ENCODE measurements at places on chromosomes 11 and 22.

GRCh38 chr11:71209181-71209580, 43.2 kb downstream of the SHANK2 start:
- H3K4me1 ChIP-seq = peaks cover 1% of the 10 kb centered on the region
- H3K4me3 ChIP-seq = no peak overlapping the region
- H3K36me3 ChIP-seq = no peaks in the 10 kb centered on the region
- DNase-seq = no peak
- peaks cover 11% of the 10 kb centered on the region for H3K27me3 ChIP-seq

DNA sequence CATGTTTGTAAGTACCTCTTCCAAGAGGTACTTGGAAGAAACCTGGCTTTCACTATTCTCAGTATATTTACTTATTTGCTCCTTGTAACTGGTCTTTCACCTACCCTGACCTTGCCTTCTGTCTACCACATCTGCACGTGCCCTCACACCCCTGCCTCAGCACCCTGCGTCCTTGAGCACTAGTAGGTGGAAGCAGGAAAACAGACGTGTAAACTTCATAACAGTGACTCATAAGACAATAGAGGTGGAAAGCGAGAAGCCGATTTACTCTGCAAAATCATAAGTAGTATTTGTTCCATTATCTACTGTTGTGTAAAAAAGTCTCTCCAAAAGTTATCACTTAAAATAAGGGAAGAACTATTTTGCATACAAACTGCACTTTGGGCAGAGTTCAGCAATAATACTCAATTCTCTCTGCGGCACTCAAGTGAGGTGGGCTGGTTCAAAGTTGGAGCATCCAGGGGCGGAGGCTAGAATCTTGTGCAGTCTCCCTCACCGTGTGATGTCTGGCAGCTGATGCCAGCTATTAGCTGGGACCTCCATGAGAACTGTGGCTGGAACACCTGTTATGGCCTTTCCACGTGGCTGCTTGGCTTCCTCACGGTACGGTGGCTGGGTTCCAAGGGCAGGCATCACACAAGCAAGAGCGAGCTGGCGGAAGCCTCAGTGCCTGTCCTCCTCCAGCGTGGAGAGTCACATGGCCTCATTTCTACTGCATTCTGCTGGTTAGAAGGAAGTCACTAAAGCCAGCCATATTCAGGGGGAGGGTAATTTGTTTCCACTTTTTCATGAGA, 30.4 kb downstream of the PACS1 start:
- peak overlapping the region; percentile 70 for H3K4me3 ChIP-seq
- peak overlapping the region; percentile 88 for H3K27ac ChIP-seq
- H3K36me3 ChIP-seq = peaks cover 11% of the 10 kb centered on the region

- peaks cover 57% of the 10 kb centered on the region for H3K4me1 ChIP-seq
- H3K27ac ChIP-seq = no peak overlapping the region
- no peaks in the 10 kb centered on the region for H3K36me3 ChIP-seq
Measured at GRCh38 chr22:33666279-33666960, 253.9 kb downstream of the LARGE1 start.

- H3K36me3 ChIP-seq = no peaks in the 10 kb centered on the region
- no peak for DNase-seq
- H3K27ac ChIP-seq = no peak overlapping the region
- H3K4me3 ChIP-seq = no peak overlapping the region
- H3K4me1 ChIP-seq = no peaks in the 10 kb centered on the region
Measured at GRCh38 chr22:43580271-43580750, 168.5 kb downstream of the MPPED1 start.

DNA sequence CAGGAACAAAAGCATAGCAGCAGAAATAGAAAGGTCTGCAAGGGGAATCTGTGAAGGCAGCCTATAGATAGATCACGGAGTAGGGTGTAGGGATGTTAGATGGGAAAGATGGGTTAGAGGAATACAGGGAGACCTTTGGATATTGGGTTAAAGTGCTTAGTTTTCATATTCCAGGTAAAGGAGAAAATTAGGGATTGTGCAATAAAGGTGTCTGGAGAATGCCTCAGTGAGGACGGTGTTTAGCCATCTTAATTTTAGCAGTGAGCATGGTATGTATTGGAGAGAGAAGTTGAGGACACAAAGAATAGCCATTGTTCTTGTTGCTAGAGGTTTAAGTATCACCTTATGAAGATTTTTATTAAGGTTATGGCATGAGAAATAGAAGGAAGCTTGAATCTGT, 17.7 kb downstream of the GAS2 start:
- no peaks in the 10 kb centered on the region for H3K36me3 ChIP-seq
- no peak overlapping the region for H3K4me3 ChIP-seq
- no peak overlapping the region for H3K27ac ChIP-seq

DNA sequence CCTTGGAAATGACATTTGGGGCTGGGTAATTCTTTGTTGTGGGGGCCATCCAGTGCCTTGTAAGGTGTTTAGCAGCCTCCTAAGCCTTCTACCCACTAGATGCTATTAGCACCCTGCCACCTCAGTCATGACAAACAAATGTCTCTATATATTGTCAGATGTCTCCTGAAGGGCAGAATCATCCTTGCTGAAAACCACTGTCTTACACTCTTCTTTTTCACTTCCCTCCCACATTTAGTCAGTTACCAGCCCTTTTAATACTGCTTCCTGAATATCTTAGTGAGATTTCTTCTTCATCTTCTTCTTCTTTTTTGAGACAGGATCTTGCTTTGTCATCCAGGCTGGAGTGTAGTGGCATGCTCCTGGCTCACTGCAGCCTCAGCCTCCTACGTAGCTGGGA, 33.1 kb downstream of the TNRC6B start:
- H3K27me3 ChIP-seq = no peaks in the 10 kb centered on the region
- H3K4me1 ChIP-seq = peaks cover 76% of the 10 kb centered on the region
- peak overlapping the region; percentile 33 for H3K4me3 ChIP-seq
- H3K27ac ChIP-seq = peak overlapping the region; percentile 76
- no peak for DNase-seq

DNA sequence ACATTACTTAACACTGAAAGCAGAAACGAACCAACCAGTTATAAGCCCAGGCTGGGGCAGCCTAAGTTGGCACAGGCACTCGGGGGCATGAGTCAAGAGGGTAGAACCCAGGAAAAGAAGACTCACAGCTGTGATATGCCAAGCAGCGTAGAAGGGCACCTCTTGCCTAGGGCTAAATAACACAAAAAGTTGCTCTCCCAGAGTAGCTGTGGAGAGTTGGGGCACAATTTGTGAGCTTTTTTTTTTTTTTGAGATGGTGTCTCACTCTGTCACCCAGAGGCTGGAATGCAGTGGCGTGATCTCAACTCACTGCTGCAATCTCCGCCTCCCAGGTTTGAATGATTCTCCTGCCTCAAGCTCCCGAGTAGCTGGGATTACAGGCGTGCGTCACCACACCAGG, 8.8 kb downstream of the CLMP start:
- H3K4me1 ChIP-seq = no peaks in the 10 kb centered on the region
- no peak for DNase-seq
- H3K27me3 ChIP-seq = peaks cover 31% of the 10 kb centered on the region
- no peaks in the 10 kb centered on the region for H3K36me3 ChIP-seq
- H3K4me3 ChIP-seq = no peak overlapping the region

- H3K4me3 ChIP-seq = peak overlapping the region; percentile 60
- H3K36me3 ChIP-seq = no peaks in the 10 kb centered on the region
- peaks cover 22% of the 10 kb centered on the region for H3K27me3 ChIP-seq
- no peak for DNase-seq
Measured at GRCh38 chr11:69637941-69638871, 2.8 kb upstream of the CCND1 start.

DNA sequence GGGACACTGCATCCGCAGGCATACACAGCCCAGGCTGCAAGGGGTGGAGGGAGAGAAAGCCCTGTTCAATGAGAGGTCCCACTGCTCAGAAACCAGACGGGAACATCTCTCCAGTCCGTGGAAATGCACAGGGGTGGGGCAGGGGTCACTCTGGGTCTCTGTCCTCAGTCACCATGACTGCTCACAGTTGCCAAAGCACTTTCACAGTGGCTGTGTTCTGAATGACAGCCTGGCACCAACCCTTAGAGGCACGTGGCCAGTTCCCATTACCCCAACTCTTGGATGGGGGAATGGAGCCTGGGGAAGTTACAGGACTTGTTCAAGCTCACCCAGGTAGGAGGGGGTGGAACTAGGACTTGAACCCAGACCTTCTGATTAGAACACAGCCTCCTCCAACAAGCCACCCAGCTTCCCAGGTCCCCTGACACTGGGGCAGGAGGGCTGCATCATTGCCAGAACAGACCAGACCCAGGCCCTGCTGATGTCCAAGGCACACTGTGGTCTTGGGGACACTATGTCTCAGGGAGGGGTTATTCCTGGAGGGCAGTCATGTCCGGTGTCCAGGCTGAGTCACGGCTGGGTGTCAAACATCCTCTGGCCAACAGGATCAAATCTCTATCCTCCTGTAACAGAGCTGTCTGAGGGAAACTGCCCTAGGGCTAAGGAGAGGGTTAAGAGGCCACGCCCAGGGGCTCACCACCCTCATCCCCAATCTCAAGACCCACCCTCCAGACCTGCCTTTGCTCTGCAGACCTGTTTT, 8.2 kb downstream of the ZNF70 start:
- H3K4me1 ChIP-seq = peaks cover 7% of the 10 kb centered on the region
- H3K4me3 ChIP-seq = no peak overlapping the region
- H3K36me3 ChIP-seq = peaks cover 22% of the 10 kb centered on the region

DNA sequence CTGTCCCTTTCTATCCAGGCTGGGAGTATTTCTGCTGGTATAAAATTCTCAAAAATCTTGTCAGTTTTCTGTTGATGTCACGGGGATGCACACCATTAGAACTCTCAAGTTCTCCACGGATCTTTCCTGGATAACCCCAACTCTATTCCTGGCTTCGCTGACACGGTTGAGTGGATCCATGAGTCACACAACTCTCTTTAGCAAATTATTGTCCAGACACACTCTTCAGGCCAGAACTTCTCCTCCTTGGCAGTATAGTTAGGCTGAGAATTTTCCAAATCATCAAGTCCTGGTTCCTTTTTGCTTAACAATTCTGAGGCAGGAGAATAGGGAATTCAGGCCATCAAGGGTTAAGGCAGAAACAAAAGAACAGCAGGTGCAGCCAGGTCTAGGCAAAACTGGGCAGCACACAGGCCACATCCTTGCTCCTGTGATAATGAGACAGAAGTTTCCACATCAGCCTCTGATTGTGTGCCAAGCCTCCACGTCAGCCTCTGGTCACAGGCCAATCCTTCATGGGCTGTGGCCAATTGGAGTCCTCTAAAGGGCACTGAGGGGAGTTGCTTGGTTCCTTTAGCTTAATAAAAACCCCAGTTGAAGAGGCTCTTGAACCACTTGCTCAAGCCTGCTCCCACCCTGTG, 5.7 kb upstream of the ACAT1 start:
- H3K4me3 ChIP-seq = no peak overlapping the region
- no peak overlapping the region for H3K27ac ChIP-seq
- DNase-seq = no peak
- no peaks in the 10 kb centered on the region for H3K36me3 ChIP-seq

DNA sequence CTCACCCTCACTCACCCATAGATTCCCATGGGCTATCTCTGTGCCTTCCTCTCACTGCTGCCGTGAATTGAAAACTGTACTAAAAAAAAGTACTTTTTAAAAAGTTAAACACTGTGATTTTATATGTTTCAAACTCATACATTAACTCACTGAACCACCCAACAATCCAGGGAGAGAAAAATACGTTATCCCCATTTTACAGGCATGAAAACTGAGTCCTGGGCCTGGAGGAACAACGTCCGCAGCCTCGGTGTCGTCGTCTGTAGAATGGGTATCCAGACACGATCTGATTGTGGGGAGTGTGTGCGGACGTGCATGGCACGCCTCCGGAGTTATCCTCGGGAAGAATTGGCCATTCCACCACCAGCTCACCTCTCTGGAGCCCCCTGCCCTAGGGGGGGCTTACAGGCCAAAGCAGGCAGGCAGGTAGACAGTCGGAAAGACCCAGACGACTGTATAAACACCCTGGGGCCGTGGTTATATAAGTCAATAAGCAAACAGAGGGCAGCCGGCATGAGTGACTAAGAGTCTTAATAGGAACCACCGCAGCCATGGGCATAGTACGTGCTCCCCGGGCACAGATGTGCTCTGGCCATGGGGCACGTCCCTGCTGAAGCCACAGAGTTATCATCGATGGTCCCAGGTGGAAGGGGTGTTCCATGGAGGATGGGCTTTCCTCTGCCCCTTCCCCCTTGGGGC, 7.1 kb upstream of the PDGFB start:
- peaks cover 13% of the 10 kb centered on the region for H3K4me1 ChIP-seq
- H3K27ac ChIP-seq = no peak overlapping the region
- no peak overlapping the region for H3K4me3 ChIP-seq
- H3K36me3 ChIP-seq = no peaks in the 10 kb centered on the region
- no peak for DNase-seq

- H3K27me3 ChIP-seq = no peaks in the 10 kb centered on the region
Measured at GRCh38 chr11:83220260-83220659, 26.7 kb downstream of the ANKRD42 start.

DNA sequence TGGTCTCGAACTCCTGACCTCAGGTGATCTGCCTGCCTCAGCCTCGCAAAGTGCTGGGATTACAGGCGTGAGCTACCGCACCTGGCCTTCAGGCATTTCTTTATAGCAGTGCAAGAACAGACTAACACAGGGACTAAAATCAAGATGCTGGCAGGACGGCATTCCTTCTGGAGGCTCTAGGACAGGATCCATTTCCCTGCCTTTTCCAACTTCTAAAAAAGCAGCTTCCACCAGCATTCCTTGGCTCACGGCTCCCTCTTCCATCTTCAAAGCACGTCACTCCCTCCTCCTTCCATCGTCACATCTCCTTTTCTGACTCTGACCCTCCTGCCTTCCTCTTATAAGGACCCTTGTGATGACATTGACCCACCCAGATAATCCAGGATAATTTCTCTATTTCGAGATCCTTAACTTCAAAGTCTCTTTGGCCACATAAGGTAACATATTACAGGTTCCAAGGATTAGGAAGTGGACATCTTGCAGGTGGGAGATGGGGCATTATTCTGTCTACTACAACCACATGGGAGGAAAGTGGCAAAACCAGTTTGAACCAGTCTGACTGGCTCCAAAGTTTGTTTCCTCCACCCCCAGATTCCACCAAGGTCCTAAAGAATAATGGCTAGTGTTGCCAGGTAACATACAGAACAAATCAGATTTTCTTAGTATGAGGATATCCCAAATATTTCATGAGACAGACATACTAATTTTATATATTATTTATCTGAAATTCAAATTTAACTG, 172.5 kb downstream of the MN1 start:
- DNase-seq = no peak
- no peaks in the 10 kb centered on the region for H3K36me3 ChIP-seq
- no peak overlapping the region for H3K27ac ChIP-seq
- H3K4me1 ChIP-seq = no peaks in the 10 kb centered on the region
- H3K4me3 ChIP-seq = no peak overlapping the region
- H3K27me3 ChIP-seq = peaks cover 6% of the 10 kb centered on the region

DNA sequence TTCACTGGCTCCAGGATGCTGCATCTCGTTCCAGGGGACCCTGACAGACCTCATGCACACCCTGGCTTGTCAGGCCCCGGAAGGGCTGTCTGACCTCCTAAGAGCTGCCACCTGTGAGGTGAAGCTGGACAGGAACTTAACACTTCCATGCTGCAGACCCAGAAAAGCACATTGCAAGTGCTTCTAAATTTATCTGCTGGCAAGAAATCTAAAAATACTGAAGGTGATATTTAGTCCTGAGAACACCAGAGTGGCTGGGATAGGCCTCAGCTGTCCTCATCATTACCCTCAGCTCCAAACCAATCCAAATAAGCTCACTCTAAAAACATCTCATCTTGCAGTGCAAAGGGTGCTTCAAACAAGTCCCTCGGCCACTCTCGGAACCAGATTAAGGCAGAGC, 46.7 kb downstream of the ABTB2 start:
- no peaks in the 10 kb centered on the region for H3K27me3 ChIP-seq
- no peak overlapping the region for H3K4me3 ChIP-seq
- no peak overlapping the region for H3K27ac ChIP-seq
- DNase-seq = no peak
- H3K36me3 ChIP-seq = no peaks in the 10 kb centered on the region

All from activated B cell treated with CpG ODN at 0.5 μM for 24 hours (primary cell).